ENCODE measurements at places on chromosomes 11 and 22. TPM values are rescaled to one million over a fixed set of nuclear protein-coding genes. Genes with fewer than 3 reads are reported as not detected.

GRCh38 chr11:816433-816779, 2.3 kb upstream of the PNPLA2 start:
- no peak for DNase-seq
- peaks cover 22% of the 10 kb centered on the region for H3K36me3 ChIP-seq
- peaks cover 30% of the 10 kb centered on the region for H3K4me1 ChIP-seq
- no peak overlapping the region for H3K4me3 ChIP-seq
- H3K27me3 ChIP-seq = no peaks in the 10 kb centered on the region

DNA sequence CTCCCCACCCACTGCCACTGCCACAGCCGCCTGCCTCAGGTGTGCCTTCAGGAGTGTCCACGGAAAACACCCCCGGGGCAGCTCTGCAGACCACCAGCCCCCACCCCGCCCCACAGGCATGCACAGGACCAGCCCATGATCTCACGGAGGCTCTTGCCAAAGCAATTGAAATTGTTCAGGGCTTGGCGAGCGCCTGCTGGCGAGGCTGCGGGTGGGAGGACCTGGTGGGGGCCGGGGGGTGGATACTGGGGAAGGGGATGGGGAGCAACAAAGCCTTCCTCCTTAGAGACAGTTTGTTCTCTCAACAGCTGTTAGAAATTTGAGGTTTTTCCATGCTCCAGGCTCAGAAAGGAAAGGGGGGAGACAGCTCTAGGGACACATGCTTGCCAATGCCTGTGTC, 274.7 kb downstream of the MN1 start:
- no peaks in the 10 kb centered on the region for H3K4me1 ChIP-seq
- DNase-seq = peak; percentile 37
- H3K4me3 ChIP-seq = no peak overlapping the region

IL17REL gene
- not detected for polyA plus RNA-seq

C11orf65 gene
- polyA plus RNA-seq = 1.1 TPM

DNA sequence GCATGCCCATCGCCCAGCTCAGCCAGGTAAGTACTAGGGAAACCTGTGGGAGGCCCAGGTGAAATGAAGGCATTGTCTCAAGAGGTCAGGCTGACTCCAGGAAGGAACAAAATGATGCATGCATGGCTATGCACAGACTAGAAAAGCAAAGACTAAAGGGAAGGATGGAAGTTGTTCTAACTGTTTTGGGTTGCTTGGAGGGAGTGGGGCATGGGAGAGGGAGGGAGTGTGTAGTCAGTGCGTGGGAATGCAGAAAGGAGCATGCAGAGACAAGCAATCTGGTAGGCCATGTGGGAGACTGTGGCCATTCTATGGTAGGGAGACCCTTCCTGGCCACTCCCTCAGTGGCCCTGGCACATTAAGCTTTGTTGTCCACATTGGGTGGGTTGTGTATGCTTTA, 2.9 kb downstream of the MICAL3 start:
- peaks cover 28% of the 10 kb centered on the region for H3K4me1 ChIP-seq
- no peaks in the 10 kb centered on the region for H3K27me3 ChIP-seq
- H3K4me3 ChIP-seq = no peak overlapping the region
- no peak overlapping the region for H3K27ac ChIP-seq

- DNase-seq = no peak
- no peaks in the 10 kb centered on the region for H3K4me1 ChIP-seq
- H3K4me3 ChIP-seq = no peak overlapping the region
- no peak overlapping the region for H3K27ac ChIP-seq
- H3K27me3 ChIP-seq = no peaks in the 10 kb centered on the region
- no peaks in the 10 kb centered on the region for H3K36me3 ChIP-seq
Observed at GRCh38 chr11:132006884-132007580, 636.6 kb downstream of the NTM start.

MRGPRE gene
- polyA plus RNA-seq = not detected

IRF7 gene
- 40.8 TPM for polyA plus RNA-seq

- H3K27me3 ChIP-seq = no peaks in the 10 kb centered on the region
- no peak overlapping the region for H3K4me3 ChIP-seq
- no peak overlapping the region for H3K27ac ChIP-seq
- no peak for DNase-seq
Observed at GRCh38 chr11:43825217-43825816, 55.3 kb upstream of the ALKBH3 start.

- H3K4me3 ChIP-seq = no peak overlapping the region
- peak overlapping the region; percentile 78 for H3K27ac ChIP-seq
- H3K36me3 ChIP-seq = no peaks in the 10 kb centered on the region
- peak; percentile 61 for DNase-seq
- H3K27me3 ChIP-seq = no peaks in the 10 kb centered on the region
Observed at GRCh38 chr11:128290106-128290840, 297.1 kb downstream of the ETS1 start.

NDUFV1 gene
- polyA plus RNA-seq = 181 TPM

SERPINH1 gene
- 39.0 TPM for polyA plus RNA-seq

TECTA gene
- polyA plus RNA-seq = 0.15 TPM

SLC7A4 gene
- polyA plus RNA-seq = 0.12 TPM

GRCh38 chr22:25069758-25070481, 117.4 kb downstream of the KIAA1671 start:
- no peaks in the 10 kb centered on the region for H3K27me3 ChIP-seq
- no peaks in the 10 kb centered on the region for H3K36me3 ChIP-seq
- H3K27ac ChIP-seq = no peak overlapping the region
- peaks cover 28% of the 10 kb centered on the region for H3K4me1 ChIP-seq

TRPM5 gene
- 0.31 TPM for polyA plus RNA-seq

- no peak overlapping the region for H3K4me3 ChIP-seq
- no peak for DNase-seq
- no peak overlapping the region for H3K27ac ChIP-seq
- no peaks in the 10 kb centered on the region for H3K4me1 ChIP-seq
Observed at GRCh38 chr11:44178381-44178780, 82.9 kb downstream of the EXT2 start.

DNA sequence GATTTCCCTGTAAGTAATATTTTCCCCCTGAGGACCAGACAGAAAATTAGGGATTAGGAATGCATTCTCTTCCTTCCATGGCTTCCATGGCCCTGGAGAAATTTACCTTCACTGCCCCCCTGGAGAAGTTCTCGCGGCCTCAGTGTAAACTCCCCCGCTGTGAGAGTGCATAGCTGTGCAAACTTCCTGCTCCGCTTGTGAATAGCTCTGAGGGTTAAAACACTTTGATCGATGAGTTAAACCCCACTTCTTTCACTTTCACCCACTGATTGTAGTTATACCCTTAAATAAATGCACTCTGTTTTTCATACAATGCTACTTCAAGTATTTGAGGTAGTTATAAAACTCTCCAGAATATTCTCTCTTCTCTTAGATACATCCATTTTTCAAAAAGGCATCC, 190.8 kb downstream of the DSCAML1 start:
- no peaks in the 10 kb centered on the region for H3K4me1 ChIP-seq
- peaks cover 26% of the 10 kb centered on the region for H3K27me3 ChIP-seq
- no peak overlapping the region for H3K27ac ChIP-seq
- H3K4me3 ChIP-seq = no peak overlapping the region
- DNase-seq = no peak

GRCh38 chr11:125499563-125499962, 3.5 kb upstream of the FEZ1 start:
- DNase-seq = no peak
- H3K27ac ChIP-seq = no peak overlapping the region
- no peaks in the 10 kb centered on the region for H3K27me3 ChIP-seq
- no peak overlapping the region for H3K4me3 ChIP-seq
- no peaks in the 10 kb centered on the region for H3K36me3 ChIP-seq

GRCh38 chr22:21014202-21014725, 701 bp upstream of the P2RX6 start:
- H3K36me3 ChIP-seq = no peaks in the 10 kb centered on the region
- peak overlapping the region; percentile 81 for H3K27ac ChIP-seq
- no peaks in the 10 kb centered on the region for H3K27me3 ChIP-seq
- DNase-seq = peak; percentile 83

DNA sequence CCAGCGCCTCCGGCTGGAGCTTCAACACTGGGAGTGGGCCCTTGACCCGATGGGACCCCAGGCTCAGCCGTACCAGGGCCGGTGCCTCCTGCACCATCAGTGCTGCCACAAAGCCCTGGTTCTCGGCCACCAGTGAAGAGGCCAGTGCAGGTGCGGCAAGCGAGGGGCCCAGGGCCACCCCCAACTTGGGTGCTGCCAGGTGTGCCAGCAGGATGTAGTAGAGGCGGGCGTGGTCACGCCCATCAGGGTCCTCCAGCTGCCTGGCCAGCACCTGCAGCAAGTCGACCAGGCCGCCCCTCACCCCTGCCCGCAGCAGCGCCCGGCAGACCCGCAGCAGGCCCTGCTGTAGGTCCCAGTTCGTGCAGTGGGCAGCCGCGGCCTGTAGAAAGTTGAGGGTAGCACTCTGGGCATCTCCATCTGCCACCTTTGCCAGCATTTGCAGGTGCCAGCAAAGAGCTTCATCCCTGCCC, 2.3 kb downstream of the AP5B1 start:
- H3K27me3 ChIP-seq = no peaks in the 10 kb centered on the region
- H3K27ac ChIP-seq = no peak overlapping the region
- peak; percentile 22 for DNase-seq
- peak overlapping the region; percentile 96 for H3K4me3 ChIP-seq
- peaks cover 30% of the 10 kb centered on the region for H3K36me3 ChIP-seq

DNA sequence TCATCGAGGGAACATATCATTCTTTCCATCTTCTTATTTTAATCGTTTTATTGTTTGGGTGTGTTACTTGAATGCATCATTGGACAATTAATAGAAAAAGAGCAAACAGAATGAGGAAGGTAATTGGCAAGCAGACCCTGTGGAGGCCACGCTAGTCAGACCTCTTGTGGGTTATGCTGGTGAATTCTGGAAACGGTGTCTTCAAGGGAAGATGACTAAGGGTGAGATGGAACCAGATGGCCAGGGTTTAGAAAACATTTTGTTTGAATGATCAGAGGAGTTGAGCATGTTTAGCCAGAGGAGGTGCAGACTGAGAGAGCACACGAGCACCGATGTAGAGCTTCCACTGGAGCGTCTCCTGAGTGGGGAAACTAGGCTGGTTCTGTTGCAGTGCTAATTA, 8.5 kb downstream of the ST14 start:
- no peak overlapping the region for H3K27ac ChIP-seq
- no peak for DNase-seq

PGR gene
- 0.03 TPM for polyA plus RNA-seq

KLHDC7B gene
- polyA plus RNA-seq = not detected

GRCh38 chr11:57349491-57350274, 11.5 kb downstream of the P2RX3 start:
- H3K36me3 ChIP-seq = no peaks in the 10 kb centered on the region
- H3K4me3 ChIP-seq = no peak overlapping the region
- peaks cover 13% of the 10 kb centered on the region for H3K4me1 ChIP-seq
- peak; percentile 74 for DNase-seq

LAYN gene
- 2.6 TPM for polyA plus RNA-seq

KCNQ1 gene
- 55.8 TPM for polyA plus RNA-seq

DNA sequence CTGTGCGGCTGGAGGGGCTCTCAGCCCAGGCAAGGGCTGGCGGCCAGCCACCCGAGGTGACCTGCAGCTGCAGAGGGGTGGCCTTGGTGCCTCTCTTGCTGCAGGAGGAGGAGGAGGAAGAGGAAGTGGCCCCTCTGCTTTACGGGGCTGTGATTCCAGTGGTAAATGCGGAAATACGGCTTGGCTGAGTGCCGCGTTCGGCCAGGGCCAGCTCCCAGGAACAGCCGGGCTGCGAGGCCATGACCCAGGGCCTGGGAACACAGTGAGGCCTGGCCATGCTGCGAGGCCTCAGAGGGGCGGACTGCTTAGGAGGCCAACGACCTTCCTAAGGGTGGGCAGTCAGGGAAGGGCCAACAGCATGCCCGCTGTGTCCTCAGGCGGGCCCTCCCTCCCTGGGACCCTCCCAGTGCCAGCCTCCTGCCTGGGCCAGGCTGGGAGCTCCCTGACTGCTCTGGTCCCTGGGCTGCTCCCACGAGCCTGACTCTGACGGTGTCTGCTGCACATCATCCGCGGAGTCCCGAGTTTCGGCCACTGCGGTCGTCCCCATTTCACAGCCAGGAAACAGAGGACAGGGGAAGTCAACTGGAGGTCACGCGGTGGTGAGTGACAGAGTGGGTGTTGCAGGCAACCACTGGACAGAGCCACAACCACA, 20.8 kb upstream of the PPARA start:
- no peak overlapping the region for H3K4me3 ChIP-seq
- DNase-seq = no peak
- H3K27me3 ChIP-seq = no peaks in the 10 kb centered on the region

- DNase-seq = no peak
- no peaks in the 10 kb centered on the region for H3K27me3 ChIP-seq
- H3K4me3 ChIP-seq = no peak overlapping the region
- no peak overlapping the region for H3K27ac ChIP-seq
- H3K4me1 ChIP-seq = peaks cover 19% of the 10 kb centered on the region
Observed at GRCh38 chr11:117933930-117934329, 4.7 kb upstream of the TMPRSS13 start.

DNA sequence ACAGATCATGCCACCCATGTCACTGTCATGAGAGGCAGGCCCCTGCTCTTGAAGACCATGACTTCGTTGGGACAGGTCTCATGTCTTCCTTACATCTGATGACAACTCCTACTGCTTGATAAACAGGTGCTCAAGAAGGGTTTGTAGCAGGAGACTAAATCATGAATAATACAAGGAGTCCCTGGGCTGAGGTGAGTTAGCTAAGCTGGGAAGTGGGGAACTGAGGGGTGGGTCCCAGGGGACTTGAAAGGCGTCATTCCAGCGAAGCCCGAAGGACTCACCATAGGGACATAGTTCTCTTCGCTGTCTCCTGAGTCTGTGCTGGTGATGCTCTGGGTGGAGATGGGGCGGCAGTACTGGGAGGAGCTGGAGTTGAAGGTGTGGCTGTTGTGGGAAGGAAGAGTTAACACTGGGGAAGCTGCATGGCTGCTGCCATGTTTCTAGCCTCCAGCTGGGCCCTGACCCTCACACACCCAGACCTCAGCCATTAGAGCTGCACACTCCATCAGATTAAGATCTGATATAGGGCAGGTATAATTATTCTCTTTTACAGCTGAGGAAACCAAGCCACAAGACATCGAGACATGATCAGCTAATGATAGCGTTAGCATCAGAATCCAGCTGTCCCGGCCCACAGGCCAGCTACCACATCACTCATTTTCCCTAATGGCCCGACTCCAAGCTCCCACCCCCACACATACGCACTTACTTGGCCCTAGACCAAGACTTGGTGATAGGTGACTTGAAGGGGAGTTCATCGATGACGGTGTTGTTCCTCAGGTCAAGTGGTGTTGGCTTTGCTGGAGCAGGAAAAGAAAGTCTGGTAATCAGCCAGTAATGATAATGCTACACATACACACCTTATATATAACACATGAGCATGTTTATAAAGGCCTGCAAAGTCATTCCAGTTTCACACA, 32.9 kb downstream of the USP35 start:
- no peak overlapping the region for H3K27ac ChIP-seq
- peaks cover 98% of the 10 kb centered on the region for H3K36me3 ChIP-seq
- no peak overlapping the region for H3K4me3 ChIP-seq
- H3K27me3 ChIP-seq = no peaks in the 10 kb centered on the region

- no peaks in the 10 kb centered on the region for H3K27me3 ChIP-seq
- H3K27ac ChIP-seq = no peak overlapping the region
- peaks cover 6% of the 10 kb centered on the region for H3K4me1 ChIP-seq
- DNase-seq = no peak
- peaks cover 96% of the 10 kb centered on the region for H3K36me3 ChIP-seq
Observed at GRCh38 chr11:72688486-72688885, 14.3 kb upstream of the PDE2A start.
